ENCODE measurements at places on chromosomes 1 and 21.

DNA sequence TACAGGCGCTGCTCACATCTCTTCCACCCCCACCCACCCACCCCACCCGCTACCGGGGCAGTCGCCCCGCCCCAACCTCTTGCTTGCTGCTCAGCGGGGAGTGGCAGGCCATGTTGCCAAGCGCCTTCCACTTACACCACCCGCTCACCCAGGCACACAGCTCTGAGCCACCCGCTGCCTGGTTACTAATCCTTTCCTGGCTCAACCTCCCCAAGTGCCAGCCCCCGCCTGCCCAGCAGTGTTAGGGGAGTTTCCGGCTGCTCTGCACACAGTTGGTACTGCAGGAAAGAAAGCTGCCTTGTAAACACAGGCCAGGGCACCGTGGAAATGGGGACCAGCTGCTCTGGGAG is 56.2 kb downstream of the LACTBL1 start:
- DNase-seq = no peak

DNA sequence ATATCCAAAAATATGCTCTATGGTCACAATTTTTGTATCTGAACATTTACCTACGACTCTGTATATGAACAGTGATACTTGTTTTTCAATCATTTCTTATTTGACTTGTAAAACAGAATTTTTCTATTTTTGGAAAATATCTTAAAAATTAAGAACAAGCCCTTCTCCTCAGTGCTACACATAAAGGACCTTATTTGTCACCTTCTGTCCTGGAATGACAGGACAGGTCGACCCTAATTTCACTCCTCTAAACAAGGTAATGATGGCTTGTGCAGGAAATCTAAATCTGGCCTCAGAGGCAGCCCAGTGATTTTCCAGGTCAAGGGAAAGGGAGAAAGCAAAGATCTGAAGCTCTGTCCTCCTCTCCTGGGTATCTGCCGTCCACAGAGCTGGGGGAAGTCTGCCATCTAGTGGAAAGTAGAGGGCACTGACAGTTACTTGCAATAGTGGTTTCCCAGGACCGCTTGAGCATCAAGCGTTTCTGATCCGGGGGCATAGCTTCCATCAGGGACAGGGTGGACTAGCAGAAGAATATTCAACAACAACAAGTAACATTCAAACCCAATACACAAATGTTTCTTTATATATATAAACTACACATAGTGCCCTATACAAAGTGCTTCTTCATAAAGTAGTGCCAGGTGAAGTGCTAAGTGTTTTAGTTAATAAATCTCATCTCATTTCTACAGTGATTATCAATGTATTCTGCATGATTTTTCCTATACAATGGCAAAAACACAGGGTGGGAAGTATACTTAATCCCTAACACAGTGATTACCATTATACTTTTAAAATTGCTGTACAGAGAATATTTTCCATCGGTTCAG is 74.6 kb downstream of the SLC25A24 start:
- peak; percentile 89 for DNase-seq

DNA sequence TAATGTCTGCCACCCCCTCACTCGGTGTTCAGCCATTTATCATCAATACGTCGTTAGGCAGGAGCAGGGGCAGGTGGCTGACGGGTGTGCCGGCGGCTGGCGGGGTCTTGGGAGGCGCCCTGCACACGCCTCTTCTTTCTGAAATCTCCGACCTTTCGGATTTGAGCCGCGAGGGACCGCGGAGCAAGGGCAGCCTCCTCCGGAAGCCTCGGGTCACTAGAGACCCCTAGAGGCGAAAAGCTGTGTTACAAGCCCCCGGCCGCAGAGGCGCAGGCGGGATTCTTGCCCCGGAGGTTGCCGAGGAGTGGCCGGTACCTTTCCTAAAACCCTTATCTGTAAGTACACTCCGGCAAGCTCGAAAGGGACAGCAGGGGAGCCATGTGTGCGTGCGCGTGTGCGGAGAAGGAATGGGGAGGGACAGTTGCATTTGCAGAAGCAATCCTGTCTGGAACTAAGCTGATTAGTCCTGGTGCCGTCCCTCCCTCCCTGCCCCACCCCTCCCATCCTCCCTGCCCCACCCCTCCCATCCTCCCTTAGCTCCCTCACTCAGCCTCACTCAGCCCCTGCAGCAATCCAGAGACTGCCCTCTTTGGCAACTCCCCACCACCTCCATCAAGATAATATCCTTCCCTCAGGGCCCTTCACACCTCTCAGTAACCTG is 11.0 kb downstream of the BRINP2 start:
- DNase-seq = peak; percentile 97

GRCh38 chr1:7771823-7772299 is 765 bp downstream of the VAMP3 start:
- DNase-seq = no peak

- no peak for DNase-seq
Observed at GRCh38 chr21:33848249-33848953, 67.2 kb downstream of the ATP5PO start.

GRCh38 chr1:239733995-239734394 is 347.6 kb downstream of the CHRM3 start:
- DNase-seq = no peak

DNA sequence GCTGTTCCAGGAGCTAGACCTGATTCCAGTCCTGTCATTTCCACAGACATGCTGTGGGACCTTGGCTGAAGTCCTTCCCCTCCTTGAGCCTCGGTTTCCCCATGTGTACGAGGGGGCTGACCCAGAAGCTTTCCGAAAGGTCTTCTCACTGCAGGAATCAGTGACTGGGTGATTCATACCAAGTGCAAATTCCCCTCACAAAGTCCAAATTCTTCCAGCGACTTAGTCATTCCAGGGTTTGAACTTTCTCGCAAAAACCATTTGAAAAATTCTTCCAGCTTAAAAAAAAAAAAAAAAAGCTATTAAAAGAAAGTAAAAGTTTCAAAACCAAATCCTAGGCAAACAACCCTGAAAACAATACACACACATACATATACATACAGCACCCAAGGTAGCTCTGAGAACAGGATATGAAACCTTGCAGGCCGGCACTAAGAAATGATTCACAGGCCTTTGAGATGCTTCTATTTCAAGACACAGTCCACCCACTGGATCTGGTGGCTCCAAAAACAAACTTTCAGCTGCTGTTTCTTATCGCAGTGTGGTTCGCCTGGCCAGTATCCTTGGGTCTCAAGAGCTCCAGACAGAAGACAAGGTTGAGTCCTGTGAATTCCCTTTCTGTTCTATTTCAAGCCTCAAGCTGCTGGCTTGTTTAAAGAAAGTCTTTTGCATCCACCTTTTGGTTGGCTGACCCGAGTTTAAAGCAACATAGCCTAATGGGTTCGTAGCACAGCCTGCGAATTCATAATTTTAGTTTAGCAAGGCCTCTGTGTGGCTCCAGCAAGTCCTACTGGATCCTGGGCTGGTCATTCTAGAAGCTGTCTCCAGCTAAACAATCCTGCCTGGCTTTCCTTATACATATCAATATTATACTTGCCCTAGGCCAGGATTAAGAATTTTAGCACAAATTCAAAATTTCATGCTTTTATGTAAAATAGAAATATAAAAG is 18.0 kb upstream of the ID3 start:
- DNase-seq = no peak

GRCh38 chr1:223631473-223631872 is 34.0 kb downstream of the CAPN8 start:
- DNase-seq = no peak

DNA sequence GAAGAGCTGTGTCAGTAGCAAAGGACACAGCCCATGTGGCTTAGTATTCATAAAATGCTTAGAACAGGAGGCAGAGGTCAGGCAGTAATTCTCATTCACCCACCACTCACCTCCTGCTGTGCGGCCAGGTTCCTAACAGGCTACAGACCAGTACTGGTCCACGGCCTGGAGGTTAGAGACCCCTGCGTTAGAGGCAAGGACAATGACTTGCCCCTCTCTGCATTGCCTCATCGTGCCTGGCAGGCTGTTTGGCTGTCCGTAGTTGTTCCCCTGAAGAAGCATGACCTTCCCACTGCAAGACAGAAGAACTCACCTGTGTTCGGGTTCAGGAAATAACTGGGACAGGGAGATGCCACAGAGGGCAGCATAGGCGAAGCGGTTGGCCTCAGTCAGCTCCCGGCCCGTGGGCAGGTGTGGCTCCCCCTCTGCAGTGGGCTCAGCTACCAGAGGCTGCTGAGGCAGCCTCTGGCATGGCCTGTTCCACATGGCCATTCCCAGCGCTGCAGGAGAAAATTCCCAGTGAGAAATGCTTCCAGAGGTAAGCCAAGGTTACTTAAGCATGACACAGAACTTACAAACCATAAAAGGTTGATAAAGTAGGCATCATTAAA is 19.3 kb downstream of the TMCO4 start:
- DNase-seq = peak; percentile 75

GRCh38 chr1:116228511-116228910 is 117.3 kb downstream of the MAB21L3 start:
- no peak for DNase-seq

- DNase-seq = no peak
Observed at GRCh38 chr1:40477678-40478053, 576 bp downstream of the ZFP69 start.

- DNase-seq = no peak
Observed at GRCh38 chr1:203652724-203653461, 26.3 kb downstream of the ATP2B4 start.

DNA sequence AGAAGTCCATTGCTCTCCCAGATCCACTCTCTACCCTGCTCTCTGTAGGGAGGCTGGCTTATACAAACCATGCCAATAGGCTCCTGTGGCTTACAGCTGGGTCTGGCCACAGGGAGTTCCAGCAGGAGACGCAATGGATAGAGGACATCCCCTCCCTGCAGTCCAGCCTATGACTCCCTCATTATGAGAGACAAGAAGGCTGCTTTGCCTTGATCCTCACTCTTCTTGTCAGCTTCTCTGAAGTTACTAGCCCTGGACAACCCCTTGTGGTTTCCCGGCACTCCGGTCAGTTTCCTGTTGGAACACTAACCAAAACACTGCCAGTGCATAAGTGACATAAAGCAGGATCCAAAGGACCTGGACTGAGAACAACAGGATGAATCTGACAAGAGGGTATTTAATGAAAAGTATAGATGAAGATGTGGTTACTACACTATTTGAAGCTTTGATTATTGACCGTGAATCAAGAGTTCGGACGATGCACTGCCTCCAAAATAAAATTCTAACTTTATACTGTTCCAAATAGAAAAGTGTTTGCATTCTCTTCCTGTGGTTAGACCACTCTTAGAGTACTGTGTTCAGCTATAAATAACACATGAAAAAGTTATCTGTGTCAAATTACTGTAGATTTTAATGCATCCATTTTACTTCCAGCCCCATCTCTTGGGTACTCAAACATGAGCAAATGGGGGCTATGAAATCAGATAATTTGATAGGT is 32.7 kb upstream of the ZNF326 start:
- DNase-seq = no peak

GRCh38 chr1:118337346-118337745 is 152.3 kb upstream of the SPAG17 start:
- DNase-seq = no peak

DNA sequence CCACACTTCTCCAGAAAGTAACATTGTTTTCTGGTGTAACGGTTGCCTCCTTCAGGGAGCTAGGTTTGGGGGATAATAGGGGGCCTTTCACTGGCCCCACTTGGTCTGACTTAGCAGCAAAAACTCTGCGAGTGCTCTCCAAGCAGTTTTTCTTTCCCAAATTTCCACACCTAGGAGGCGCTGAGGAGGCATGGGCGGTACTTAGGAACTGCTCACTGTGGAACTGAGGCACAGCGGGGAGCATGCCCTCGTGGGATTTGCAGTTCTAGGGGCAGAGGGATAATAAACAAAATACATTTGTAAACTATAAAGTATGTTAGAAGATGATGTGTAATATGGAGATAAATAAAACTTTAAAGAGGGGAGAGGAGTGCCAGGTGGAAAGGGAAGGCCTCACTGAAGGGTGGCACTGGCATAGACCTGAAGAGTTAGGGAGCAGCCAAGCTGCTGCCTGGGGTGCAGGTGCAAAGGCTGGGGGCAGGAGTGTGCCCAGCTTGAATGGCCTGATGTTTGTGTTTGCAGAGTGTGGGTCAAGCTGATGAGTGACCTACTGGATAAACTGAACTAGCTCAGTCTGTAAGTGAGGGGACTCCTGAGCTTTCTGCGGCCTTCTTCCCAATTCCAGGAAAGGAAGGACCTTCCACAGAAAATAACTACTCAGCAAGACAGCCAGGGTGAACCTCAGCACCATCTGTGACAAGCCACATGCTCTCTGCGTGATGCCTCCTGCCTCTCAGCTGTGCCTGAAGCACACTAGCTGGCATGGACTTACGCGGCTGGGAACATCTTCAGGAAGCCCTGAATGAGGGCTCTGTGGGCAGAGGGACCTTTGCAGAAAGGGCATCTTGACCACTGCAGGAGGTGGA is 1.9 kb downstream of the EPHX1 start:
- DNase-seq = peak; percentile 85

DNA sequence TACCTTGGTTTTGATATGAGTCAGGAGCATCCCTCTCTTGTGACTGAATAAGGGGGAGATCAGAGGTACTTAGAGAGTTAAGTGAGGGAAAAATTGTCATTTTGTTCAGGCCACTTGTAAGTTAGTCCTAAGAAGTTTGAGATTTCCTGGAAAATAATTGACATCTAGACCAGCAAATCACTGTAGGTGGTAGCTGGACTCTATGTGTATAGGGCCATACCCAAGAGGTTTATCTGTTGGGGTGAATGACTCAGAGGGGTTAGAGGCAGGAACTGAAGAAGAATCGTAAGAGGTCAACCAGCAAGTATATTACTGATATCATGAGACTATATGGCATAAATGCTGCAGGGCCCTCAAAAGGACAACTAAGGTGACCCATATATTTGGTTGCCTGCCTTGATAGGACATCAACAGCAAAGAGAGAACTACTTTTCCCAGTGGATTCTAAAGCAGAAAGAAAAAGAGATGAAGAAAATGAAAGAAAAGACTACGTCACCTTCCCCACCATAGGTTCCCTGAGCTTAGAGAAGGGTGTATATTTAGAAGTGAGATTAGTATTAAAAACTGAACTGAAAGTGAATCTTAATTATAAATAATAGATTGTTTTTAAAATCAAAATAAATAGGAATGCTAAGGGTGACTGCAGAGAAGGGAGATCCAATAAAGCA is 8.0 kb upstream of the RNPC3 start:
- DNase-seq = no peak

Data from endodermal cell (in vitro differentiated cells).